ENCODE measurements at places on chromosomes 12 and 14. TPM values are rescaled to one million over a fixed set of nuclear protein-coding genes. Genes with fewer than 3 reads are reported as not detected.

The FBLN5 gene
- total RNA-seq, result 1.2 TPM

The KRT2 gene
- total RNA-seq, result not detected

The RPS6KL1 gene
- total RNA-seq, result 10.8 TPM

The TOMM20L gene
- not detected for total RNA-seq

The IFNG gene
- total RNA-seq, result 2,121 TPM

The PSMC6 gene
- total RNA-seq, result 132 TPM

The GCH1 gene
- 61.4 TPM for total RNA-seq

The SLC5A8 gene
- not detected for total RNA-seq

The BIN2 gene
- total RNA-seq, result 40.9 TPM

DNA sequence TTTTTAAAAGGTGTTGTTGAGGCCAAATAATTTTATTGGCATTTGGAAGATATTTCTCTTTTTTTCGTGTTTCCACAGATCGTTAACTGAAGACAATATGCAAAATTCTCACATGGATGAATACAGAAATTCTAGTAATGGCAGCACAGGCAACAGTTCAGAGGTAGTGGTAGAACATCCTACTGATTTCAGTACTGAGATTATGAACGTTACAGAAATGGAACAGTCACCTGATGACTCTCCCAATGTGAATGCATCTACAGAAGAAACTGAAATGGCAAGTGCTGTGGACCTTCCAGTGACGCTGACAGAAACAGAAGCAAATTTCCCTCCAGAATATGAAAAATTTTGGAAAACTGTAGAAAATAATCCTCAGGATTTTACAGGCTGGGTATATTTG, 11.2 kb downstream of the PRPF39 start:
- DNase-seq, result no peak

- DNase-seq, result no peak
Observed at GRCh38 chr12:46227616-46228015, 41.2 kb downstream of the SLC38A1 start.

DNA sequence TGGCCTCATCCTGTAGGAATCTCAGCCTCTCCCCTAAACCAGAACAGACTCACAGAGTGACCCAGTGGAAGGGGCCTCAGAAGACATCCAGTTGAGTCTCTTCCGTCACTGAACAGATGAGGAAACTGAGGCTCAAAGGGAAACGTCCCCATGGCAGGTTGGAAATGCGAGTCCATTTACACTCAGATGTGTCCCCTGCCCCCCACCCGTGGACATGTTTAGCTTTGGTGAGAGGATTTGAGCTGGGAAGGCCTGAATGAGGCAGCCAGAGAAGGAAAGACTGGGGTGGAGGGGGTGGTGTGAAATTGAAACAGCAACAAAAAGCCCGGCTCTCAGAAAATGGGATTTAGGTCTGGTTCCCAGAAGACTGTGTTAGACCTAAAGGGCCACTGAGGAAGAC, 1.7 kb downstream of the FAIM2 start:
- DNase-seq, result no peak

DNA sequence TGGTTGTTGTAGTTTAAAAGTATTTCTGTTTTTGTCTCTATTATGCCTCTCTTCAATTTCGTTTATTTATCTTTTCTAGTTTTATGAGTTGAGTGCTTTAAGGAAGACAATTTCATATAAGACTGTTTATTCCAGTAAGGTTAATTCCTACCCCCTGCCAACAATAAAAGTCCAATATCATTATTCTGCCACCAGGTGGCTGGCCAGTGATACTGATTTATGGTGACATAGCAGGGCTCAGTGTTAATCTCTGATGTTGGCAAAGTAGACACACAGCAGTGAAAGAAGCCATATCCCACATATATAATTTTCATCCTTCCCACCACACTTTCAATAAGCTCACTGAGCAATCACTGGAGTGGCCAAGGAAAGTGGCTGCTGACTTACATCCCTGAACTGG, 69.0 kb upstream of the BMP4 start:
- no peak for DNase-seq

- no peak for DNase-seq
Observed at GRCh38 chr12:115648463-115648862, 629.0 kb downstream of the MED13L start.

GRCh38 chr14:21091821-21092272, 6.6 kb downstream of the ZNF219 start:
- no peak for DNase-seq

GRCh38 chr14:61561657-61562276, 133.5 kb upstream of the HIF1A start:
- DNase-seq, result no peak

- DNase-seq, result no peak
Observed at GRCh38 chr14:94975366-94975765, 182.0 kb downstream of the DICER1 start.

GRCh38 chr12:65277994-65278575, 398 bp upstream of the MSRB3 start:
- no peak for DNase-seq

DNA sequence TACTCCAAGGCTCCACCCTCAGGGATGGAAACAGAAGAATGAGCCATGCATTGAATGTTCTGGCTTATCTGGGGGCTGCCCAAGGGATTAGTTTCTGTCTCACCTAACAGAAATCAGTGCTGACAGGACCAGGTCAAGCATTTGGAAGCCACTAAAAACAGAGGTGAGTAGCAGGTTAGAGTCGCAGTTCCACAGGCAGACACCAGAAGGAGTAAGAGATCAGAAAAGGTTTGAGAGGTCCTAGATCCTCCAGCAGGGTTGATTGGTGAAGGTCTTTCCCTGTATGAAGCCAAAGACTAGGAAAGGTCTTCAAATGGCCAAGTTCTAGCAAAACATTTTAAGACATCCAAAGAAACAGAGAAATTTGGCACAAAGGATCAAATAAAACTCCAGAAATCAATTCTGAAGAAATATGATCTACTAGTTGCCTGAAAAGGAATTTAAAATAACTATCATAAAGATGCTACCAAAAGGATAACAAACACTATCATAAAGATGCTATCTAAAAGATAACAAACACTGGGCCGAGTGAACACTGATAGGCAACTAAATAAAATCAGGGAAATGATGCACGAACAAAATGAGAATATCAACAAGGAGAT, 19.5 kb upstream of the TTC9 start:
- DNase-seq, result peak; percentile 51

GRCh38 chr12:31658471-31659086, 909 bp upstream of the ETFBKMT start:
- no peak for DNase-seq

GRCh38 chr12:101855364-101855884, 22.0 kb upstream of the DRAM1 start:
- DNase-seq, result no peak

DNA sequence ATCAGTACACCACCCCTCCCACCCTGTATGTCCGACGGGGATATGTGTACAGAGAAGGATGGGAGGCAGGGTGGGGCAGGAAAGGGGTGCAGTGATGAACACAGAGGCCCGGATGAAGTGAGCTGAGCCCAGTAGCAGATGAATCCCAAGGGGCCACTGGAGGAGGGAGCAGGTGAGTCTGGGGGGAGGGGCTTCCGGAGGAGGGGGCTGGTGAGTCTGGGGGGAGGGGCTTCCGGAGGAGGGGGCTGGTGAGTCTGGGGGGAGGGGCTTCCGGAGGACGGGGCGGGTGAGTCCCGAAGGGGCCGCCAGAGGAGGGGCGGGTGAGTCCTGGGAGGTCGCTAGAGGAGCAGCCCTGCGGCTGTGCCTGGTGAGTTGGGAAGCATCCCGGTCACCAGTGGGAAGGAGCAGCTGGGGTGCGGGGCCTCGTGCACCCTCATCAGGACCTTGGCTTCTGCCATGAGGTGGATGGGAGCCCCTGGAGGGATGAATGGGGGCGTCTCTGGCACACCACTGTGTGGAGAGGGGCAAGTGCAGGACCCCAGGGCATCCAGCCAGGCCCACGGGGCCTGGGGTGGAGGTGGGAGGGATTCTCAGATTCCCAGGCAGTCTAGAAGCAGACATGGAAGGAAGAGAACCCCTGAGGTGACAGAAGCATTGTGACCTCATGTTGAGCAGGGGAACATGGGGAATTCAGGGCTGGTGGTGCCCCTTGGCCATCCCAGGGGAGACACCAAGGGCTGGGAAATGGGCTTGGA, 14.0 kb downstream of the BEGAIN start:
- DNase-seq, result no peak

DNA sequence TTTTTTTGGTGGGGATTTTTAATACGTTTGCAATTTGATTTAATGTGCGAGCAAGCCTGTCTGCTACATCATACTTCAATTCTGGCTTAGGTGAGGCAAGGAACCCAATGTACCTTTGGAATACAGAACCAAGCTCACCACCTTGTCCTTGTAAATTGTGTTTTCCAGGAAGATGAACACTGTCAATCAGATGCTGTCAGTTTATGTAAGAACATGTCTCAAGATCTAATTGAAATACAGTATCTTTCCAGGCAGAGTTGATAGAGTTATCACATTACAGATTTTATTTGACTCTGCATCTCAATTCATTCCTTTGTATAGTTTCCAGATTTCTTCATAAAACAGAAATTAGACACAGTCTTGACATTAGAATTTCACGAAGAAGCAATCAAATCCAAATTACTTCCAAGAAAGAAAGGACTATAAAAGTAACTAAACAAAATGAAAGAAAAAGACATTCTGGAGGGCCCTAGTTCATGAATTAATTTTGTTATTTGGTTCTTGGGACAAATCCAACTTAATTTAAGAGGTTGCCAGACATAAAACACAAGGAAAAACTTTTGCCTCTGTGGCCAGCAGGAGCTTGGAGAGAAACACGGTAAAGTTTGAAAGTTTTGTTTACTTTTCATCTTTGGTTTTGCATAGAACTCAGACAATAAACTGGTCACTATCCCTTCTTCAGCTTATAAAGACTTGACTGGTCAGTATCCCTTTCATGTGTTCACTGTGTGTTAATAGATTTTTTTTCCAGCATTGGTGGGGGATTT, 16.4 kb upstream of the MED13L start:
- DNase-seq, result no peak

DNA sequence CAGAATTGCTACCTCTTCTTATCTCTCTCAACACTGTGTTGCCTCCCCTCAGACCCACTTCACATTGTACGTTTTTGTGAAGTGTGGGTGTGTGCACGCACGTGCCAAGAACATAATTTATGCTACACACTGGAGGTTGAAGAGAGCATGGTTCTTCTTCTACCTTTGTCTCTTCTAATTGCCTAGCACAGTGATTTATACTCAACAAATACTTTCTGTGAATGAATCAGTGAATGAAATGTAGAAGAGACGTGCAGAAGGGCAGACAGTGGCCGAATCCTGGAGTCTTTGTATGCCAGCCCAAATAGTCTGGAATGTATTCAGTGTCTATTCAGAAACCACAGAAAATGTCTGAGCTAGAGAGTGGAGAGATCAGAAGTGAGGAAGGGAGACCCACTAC, 4.6 kb upstream of the SAMD4A start:
- DNase-seq, result no peak

DNA sequence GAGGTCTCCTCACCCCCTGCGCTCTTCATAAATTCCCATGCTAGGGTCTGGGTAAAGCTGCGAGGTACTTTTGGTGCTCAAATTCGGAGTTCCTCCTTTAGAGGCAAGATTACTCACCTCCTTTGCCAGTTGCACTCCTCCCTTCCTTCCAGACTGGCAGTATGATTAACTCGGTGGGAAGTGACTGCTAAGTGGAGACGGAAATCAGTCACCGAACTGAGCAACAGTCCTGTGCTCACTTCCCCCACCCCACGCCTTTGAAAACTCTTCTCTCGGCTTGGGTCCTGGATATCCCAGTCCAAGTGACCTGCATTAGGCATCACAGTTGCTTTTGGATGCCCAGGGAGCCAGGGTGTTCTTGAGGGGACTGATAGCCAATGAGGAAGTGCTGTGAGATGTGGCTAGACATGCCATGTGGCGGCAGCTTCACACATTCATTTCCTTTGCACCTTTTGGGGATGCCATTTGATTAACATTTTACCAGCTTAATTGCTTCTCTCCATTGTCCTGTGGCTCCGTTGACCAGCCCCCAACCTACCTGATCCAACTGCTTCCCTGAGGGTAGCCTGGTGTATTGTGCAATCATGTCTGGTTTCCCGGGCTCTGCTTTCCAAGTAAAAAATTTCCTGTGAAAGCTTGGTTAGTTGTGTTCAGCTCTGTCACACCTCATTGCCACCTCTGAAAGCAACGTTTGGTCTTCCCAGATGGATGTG, 840 bp downstream of the PNP start:
- peak; percentile 28 for DNase-seq

- DNase-seq, result peak; percentile 11
Observed at GRCh38 chr12:124493809-124494750, 73.3 kb downstream of the NCOR2 start.

- DNase-seq, result no peak
Observed at GRCh38 chr12:6424008-6424347, 20.8 kb upstream of the CD27 start.

DNA sequence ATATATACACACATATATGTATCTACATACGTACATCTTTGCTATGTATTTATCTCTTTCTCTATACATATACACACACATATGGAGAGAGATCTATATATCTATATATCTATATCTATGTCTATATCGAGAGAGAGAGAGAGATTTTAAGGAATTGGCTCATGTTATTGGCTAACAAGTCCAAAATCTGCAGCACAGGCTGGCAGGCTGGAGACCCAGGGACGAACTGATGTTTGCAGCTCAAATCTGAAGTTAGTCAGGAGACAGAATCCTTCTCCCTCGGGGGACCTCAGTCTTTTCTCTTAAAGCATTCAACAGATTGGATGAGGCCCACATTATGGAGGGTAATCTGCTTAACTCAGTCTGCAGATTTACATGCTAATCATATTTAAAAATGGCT, 40.7 kb upstream of the DACT1 start:
- no peak for DNase-seq

DNA sequence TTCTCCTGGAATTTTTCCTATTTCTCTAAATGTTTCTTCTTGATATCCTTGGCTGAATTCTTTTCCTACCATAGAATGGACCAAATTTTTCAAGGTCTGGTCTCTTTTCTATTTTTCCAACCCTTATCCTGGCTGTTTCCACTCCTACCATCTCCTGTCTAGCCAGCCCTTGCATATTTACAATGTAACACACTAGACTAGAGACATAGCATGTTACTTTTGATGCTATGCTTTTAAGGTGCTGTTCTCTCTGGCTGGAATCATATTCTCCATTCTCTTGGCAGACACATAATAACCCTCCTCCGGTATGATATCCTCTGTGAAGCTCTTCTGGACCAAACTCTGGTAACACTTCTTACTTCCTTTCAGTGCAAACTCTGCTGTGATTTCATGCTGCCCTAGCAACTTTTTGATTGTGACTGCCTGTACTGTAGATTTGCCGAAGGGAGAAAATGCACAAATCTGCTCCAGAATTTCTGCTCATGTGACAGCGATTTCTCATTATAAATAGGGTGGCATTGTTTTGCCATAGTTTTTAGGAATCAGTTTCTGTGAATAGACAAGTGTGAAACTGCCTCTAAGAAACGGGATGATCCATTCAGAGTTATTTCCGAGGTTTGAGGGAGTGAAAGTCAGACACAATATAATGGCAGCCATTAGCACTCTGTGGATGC, 284.4 kb downstream of the MDGA2 start:
- DNase-seq, result no peak

All from activated T-helper 1 cell treated with anti-CD3 and anti-CD28 coated beads, Interleukin-12 subunit alpha, Interleukin-12 subunit beta, Interleukin-2, Interleukin-4 antibody, amounts not matched to agents 30 ng/mL and 10 ng/mL and 1 ng/mL, durations not matched to agents 14 hours and 24 hours and 36 hours (primary cell).